Left renal pelvis (tissue), 4 donors: ENCODE measurements at places on chromosomes 7 and 10.

GRCh38 chr10:51215951-51216834, 141.9 kb downstream of the PRKG1 start:
- DNase-seq, result no peak

DNA sequence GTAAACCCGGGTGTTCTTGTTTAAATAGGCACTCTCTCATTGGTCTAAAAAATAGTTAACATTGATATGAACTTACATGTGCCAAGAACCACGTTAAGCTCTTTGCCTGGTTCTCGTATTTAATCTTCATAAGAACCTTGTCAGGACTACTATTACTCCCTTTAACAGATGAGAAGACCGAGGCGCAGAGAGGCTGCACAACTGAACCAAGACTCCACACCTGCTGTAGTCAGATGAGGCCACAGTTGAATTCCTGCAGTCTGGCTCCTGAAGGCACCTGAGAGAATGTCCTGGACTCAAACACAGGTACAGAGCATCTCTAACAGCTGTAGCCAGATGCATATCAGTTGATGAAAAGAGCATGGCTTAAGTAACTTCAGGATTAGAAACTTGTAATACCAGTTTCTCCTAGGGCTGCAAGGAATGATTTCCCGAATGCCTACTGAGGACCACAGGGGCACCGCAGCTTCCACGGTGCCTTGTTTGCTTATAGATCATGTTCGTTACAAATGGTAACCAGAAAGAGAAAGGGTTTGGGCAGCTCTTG, 9.5 kb downstream of the DDC start:
- DNase-seq, result no peak

DNA sequence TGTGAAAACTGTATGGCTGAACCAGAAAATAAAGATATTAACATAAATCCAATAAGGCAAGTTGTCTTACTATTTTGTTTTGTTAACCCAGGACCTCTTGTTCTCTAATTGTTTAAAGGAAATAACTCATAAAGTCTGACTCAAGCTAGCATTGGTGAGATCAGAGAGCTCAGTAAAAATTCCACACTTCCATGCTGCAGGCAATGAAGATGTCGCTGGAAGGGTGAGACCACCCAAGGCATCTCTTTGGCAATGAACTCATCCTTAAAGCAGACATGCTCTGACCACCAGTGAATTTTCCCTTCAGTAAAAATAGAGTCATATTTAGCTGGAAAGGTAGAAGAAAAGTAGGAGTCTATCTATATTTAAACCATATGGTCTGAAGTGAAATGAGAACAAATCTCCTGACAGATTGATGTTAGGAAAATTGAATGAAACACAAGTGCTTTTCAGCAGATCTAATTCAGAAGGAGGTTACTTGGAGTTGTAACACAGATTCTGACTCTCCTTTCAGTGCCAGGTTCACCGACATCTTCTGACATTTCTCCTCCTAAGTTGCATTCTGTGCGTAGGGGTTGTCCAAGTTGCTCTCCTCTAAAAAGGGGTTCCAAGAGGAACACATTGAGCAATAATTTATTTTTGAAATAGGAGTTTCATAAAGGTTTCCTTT, 32.8 kb upstream of the VIPR2 start:
- DNase-seq, result no peak

- no peak for DNase-seq
Measured at GRCh38 chr7:46155367-46155766, 234.3 kb upstream of the IGFBP3 start.

GRCh38 chr7:107964510-107964909, 38.5 kb downstream of the LAMB1 start:
- no peak for DNase-seq

- no peak for DNase-seq
Measured at GRCh38 chr10:62912086-62912485, 95.9 kb upstream of the EGR2 start.

DNA sequence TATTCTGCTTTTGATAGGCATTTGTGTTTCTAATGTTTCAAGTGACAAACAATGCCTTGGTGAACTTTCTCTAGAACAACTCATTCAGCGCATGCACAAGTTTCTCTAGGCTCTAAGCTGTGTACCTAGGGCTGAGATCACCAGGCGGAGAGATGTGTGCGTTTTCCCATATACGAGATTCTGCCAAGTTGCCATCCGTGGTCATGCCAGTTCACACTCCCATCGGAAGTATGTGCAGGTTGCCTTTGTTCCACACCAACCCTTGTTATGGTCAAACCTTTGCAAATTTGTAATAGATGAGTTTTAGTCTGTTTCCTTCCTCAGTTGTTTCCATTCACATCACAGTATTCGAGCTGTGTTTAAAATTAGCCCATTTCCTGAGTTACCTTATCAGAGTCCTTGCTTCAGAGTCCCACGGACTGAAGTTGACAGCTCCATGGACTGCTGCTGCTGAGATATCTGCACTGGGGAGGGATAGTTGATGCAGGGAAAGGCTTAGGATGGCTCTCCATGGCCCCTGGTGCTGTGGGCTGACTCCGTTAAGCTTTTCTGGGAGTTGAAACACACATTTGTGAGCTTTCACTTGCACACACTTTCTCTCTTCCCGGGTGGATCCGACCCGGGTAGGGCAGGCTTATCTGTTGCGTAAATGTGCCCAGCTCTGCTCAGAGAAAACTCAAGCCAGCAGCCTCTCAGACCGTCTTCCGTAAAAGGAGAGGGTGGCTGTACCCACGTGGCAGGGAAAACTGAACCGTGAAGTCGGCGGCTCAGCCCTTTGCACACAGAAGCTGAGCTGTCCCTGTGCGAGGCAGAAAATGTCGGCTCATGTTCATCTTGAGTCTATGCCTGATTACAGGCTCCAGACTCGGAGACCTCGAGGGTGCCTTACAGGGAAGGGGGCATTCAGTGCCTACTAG, 49.4 kb downstream of the HK1 start:
- no peak for DNase-seq

GRCh38 chr7:70881167-70881847, 250.6 kb upstream of the GALNT17 start:
- no peak for DNase-seq

GRCh38 chr7:47678641-47679380, 96.9 kb upstream of the TNS3 start:
- no peak for DNase-seq

GRCh38 chr10:5271526-5271925, 74.9 kb downstream of the AKR1C4 start:
- DNase-seq, result no peak

GRCh38 chr7:105776068-105776790, 100.2 kb downstream of the ATXN7L1 start:
- no peak for DNase-seq

DNA sequence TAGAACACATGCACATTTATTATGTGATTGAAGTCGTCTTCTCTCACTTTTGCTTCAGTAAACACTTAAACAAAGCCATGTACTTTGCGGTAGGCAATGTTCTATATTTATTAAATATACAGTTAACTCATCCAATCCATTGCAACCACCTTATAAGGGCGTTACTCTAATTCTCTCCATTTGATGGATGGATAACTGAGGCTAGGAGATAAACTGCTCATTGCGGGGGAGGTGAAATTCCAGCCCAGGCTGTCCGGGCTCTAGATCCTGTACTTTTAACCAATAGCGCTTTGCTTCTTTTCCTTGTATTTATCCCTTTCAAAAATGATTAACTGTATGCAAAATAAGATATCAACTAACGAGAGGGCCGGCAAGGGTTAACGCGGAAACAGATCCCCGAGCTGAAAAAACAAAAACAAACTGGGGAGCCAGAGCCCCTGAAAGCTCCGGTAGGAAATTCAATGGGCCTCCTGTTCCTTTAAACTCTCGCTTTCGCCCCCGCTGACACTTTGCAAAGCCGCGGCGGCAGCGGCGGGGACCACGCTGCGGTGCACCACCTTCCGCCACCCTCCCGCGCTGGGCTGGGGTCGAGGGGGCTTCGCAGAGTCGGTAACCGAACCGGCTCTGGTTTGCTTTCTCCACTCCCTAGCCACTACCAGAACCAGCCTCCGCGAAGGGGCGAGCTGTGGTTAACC, 1.0 kb upstream of the PLXDC2 start:
- peak; percentile 49 for DNase-seq

GRCh38 chr7:43454936-43455518, 127.9 kb upstream of the STK17A start:
- DNase-seq, result no peak

- DNase-seq, result no peak
Measured at GRCh38 chr10:3836222-3836820, 51.3 kb upstream of the KLF6 start.

DNA sequence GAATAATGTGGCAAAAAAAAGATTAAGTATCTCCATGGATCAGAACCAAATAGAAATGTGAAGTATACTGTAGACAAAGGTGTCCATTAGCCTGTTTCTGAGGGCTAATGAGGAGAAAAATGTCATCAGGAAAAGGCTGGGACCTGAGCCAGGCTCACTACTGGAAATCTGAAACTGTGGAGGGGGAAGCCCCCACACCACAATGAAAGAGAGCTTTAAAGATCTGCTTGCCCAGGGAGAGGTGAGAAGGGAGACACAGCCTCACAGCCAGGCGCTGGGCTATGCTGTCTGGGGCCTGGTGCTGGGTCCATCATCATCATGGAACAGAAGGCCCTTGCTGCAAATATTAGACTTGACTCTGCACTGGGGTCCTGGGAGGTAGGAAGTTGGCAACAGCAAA, 90.4 kb downstream of the OSBPL3 start:
- no peak for DNase-seq

DNA sequence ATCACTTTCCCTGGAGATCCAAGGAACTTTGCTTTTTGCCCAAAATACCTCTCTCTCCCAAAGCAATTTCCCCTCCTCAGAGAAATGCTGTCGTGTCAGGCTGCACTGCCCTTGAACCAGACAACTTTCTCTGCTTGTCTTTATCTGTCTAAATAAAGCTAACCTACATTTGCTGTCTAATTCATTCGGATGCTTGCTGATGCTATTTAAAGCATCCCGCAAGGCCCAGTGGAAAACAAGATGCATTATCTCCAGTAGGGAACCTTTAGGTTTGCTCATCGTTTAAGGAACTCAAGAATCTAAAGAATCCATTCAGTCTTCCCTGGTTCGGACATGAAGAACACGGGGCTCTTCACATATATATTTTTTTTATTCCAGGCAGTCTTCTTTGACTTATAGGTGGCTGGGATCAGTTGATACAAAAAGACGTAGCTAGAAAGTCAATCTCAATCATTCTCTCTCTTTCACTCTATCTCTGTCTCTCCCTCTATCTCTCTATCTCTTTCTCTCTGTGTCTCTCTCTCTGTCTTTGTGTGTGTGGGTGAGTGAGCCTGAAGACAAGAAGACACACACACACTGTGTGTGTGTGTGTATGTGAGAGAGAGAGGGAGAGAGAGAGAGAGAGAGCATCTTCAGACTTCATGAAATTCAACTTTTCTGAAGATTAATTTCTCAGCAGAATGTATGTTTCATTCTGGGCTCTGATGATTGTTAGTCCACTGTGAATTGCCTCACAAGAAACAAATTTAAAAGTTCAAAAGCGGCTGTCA, 92.8 kb upstream of the MKLN1 start:
- no peak for DNase-seq

DNA sequence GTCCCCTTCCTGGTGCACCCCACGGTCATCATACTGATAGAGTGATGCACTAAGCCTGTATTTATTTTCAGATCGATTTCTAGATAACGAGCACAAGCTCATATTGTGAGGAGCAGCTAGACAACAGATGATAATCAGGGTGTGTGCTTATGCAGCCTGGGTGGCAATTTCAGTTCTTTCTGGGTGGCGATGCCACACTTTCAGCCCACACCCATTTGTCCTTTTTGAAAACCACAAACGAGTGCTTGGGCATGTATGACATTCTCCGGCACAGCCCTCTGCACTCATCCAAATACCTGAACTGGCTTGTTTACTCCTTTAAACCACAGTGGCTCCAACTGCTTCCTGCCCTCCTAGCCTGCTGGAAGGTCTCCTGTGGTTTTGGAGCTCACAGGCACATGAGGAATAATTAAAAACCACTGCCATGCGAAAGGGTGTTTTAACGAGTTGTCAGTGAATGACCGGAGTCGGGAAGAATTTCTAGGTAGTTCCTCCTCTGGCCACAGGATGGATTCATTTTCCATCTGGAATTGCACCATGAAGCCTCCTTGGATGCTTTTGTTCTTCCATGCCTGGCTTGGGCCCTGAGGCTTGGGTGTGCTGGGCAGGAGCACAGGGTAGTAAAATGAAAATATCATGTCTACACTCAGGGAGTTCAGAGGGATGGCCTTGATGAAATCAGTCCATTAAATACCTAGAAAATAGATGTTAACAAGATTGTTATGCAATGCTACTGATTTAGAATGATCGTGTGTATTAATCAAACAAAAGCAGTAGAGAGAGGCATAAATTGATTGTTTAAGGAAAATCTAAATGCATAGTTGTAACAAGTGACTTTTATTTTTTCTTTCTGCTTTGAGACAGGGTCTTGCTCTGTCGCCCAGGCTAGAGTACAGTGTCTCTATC, 52.4 kb upstream of the ITGB1 start:
- no peak for DNase-seq

DNA sequence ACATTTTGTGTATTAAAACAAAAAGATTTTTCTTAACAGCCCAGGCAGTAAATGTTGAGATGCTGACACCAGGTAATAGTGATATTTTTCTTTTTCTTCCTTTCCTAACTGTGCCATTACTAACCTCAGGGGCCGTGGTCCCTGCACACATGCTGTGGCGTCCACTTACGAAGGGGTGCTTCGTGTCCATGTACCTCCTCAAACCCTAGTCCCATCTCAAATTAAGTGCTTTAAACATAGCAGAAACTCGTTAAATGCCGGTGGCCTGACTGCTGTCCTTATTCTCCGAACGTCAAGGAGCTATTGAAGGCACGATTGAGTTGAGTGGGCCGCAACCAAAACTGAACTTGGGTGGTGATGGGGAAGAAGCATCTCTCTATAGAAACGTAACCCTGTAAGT, 132.4 kb downstream of the ZMYND11 start:
- no peak for DNase-seq

- no peak for DNase-seq
Measured at GRCh38 chr10:62652114-62652513, 152.4 kb upstream of the ADO start.

- no peak for DNase-seq
Measured at GRCh38 chr7:147279514-147279913, 1162.9 kb downstream of the CNTNAP2 start.

DNA sequence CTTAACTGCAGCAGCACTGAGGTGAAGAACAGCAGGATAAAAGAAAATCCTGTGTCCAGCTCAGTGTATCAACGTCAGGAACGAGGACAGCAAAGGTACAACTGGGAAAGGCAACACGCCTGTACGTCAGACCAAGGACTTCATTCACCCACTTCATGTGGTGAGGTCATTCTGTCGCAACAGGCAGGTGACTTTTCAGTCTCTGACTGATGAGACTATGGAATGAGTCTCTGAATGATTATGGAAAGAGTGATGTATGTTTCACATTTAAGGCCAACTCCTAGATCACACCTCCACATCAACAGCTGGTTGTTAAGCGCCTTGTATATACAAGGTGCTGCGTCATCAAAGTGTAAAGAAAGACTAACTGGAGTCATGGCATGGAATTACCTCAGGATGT, 297.6 kb upstream of the SP8 start:
- DNase-seq, result no peak
